RPMI7951 (cell line): ENCODE measurements at places on chromosomes 3 and 15.

- no peak for DNase-seq
Measured at GRCh38 chr15:42691308-42691707, 45.6 kb downstream of the CDAN1 start.

- peak; percentile 13 for DNase-seq
Measured at GRCh38 chr15:95770196-95770595, 560.3 kb upstream of the NR2F2 start.

- DNase-seq = peak; percentile 74
Measured at GRCh38 chr15:101664303-101664913, 12.2 kb upstream of the TM2D3 start.

DNA sequence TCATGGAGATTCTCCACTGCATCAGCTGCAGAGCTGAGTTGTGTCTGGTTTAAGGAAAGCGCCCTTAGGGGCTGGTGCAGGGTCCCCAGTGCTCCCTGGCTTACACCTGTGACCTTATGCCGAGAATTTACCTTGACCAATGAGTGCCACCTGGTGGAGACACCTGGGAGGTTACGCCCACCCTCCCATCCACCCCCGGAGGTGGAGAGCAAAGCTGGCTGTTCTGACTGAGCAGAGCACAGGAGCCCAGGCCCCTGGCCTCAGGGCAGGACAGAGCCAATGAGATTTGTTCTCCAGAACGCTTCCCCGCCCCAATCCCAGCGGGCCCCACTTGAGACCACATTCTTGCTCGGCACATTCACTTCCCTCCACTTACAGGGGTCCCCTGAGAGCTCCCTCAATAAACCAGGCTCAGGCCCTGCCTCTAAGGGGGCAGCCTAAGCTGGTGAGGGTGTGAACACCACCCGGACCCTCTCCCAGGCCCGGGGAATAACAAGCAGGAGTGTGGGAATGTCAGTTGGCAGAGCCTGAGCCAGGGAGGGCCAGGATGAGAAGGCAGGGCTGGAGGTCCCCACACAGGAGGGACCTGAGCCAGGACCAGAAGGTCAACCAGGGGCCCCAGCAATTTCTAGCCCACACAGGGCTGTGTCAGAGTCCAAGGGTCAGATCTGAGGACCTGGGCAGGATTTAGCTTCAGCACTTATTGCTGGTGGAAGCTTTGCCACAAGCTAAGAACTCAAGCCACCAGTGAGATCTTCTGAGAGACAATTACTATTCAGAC, 117.1 kb downstream of the TPRA1 start:
- DNase-seq = no peak

DNA sequence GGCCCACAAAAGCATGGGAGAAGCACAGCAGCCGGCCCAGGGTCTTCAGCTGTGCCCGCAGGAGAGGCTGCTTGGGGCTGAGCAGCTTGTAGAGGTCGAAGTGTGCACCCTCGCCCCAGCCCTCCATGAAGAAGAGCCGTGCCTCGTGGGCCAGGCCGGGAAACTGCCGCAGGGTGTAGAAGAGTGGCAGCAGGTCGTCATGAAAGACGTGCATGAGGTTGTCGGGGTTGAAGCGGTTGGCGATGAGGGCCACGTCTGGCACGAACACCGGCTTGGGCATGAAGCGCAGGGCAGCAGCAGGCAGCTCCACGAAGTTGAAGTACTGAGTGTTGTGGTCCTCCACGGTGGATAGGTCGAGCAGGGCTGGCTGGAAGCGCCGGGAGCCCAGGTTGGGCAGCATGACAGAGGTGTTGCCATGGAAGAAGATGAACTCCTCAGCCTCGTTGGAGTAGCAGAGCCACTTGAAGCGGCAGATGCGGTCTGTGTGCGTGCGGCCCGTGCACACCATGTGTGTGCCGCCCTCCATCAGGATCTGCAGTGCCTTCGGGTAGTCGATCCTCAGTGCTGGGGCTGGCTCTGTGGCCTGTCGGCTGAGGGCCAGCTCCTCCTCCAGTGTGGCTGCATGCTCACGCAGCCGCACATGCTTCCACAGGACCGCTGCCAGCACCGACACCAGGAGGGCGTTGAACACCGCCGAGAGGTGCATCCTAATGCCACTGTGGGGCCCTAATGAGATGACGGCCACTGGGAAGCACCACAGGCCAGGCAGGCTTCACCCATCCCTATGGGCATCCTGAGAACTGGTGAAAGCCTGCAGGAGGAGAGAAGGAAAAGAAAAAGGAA, 24.9 kb downstream of the POMGNT2 start:
- no peak for DNase-seq

DNA sequence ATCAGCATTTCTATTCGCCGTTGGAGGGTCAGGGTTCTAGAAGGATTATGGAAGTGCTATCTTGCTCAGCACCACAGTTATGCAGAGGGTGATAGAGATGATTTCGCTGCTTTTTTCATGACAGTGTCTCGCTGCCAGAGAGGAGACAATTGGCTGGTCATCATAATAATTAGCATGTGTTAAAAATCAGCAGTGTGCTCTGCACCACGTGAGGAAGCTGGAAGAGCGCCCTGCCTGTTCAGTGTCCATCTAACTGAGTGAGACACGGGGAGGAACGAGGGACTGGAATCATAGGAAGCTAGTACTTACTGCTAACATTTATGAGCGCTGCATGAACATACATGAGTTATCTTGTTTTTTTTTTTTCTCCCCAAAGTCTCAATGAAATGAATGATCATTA, 116.2 kb upstream of the PLAAT1 start:
- DNase-seq = no peak

- DNase-seq = no peak
Measured at GRCh38 chr3:17972959-17973906, 230.8 kb upstream of the TBC1D5 start.

DNA sequence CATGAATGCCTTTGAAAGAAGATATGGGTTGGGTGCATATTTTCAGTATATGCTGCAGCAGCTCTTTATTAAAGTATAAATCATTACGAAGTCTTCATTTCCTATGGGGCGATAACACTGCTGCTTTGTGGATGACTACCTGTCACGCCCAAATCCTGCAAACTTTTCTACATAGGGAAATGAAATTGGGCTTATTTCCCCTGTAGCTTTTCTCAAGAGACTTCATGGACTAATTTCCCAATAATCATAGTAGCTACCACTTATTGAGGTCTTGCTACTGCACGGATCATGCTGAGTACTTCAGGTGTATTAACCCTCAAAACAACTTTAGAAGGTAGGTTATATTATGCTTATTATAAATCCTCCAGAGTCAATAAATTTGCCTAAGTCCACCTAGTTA, 8.0 kb downstream of the TGFBR2 start:
- no peak for DNase-seq

- DNase-seq = peak; percentile 99
Measured at GRCh38 chr3:54882129-54882833, 45.6 kb downstream of the LRTM1 start.

GRCh38 chr3:42012383-42012934, 50.6 kb upstream of the ULK4 start:
- no peak for DNase-seq

- DNase-seq = no peak
Measured at GRCh38 chr3:126111126-126111551, 27.2 kb upstream of the SLC41A3 start.

- peak; percentile 67 for DNase-seq
Measured at GRCh38 chr3:132253262-132253878, 63.8 kb upstream of the ACP3 start.

- DNase-seq = no peak
Measured at GRCh38 chr3:144636833-144637232, 665.2 kb downstream of the DIPK2A start.

DNA sequence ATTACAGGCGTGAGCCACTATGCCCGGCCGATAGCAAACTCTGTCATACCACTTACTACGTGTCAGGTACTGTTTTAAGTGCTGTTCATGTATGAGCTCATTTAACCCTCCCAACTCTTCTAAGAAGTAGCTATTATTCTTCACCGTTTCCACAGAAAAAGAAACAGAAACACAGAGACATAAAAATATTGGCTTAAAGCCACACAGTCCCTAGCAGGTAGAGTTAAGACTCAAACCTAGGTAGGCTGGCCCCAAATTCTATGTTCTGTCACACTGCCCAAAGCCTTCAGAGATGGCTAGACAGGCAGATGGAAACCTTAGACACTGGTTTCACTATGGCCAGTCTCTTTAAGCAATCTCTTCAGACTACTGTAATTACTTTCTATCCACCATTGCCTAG, 149.8 kb upstream of the KCNMB2 start:
- DNase-seq = no peak

DNA sequence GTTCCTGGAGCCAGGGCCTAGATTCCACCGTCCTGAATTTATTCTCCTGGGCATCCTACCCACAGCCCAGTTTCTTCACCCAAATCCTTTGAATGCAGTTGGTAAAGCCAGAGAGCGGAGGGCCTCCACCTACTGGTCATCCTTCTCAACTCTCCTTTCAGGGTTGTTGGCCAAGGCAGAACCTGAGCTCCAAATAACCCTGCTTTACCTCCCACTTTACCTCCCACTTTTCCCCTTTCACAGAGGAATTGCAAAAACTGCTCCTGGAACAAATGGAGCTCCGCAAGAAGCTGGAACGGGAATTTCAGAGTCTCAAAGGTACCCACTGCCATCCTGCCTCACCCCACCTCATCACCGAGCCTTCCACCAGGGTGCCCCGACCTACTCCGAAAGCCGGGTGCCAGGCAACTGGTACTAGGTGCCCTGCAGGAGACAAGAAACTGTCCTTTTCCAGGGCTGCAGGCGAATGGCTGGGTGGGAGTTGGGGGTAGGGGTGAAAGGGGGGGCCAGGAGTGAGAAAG, 6.8 kb downstream of the SKOR1 start:
- DNase-seq = peak; percentile 39

DNA sequence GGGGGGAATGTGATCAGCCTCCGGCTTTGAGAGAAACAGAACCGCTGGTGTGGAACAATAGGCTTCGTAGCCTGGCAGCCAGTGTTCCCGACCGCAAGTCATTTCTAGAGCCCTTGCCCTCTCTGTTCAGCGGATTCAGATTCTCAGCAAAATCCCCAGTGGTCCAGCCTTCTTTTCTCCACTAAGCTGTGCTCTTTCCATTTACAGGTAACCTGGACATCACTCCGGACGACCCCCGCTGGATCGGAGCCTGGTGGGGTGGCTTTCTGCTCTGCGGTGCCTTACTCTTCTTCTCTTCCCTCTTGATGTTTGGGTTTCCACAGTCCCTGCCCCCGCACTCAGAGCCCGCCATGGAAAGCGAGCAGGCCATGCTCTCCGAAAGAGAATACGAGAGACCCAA, 250.6 kb downstream of the SLCO3A1 start:
- DNase-seq = no peak

GRCh38 chr15:42796955-42797782, 60.2 kb upstream of the CDAN1 start:
- DNase-seq = no peak

DNA sequence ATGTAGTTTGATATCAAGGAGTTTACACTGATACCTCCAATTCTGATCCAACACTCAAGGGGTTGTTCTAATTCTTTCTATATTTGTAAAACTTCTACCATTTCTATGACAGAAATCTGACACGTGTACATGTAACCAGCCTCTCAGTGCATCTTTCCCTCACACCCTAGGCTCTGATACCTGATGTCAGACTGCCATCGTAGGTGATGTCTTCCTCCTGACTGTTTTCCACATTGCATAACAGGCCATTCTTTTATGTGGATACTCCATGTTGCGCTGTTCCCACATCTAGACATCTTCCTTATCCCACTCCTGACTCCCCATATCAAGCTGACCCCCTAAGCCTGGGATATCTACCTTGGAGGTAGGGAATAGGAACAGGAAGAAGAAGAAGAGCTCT, 159.1 kb downstream of the FNDC3B start:
- DNase-seq = no peak

- no peak for DNase-seq
Measured at GRCh38 chr3:179247289-179248015, 3.5 kb downstream of the KCNMB3 start.

- DNase-seq = no peak
Measured at GRCh38 chr15:56098195-56098863, 104.9 kb upstream of the NEDD4 start.

DNA sequence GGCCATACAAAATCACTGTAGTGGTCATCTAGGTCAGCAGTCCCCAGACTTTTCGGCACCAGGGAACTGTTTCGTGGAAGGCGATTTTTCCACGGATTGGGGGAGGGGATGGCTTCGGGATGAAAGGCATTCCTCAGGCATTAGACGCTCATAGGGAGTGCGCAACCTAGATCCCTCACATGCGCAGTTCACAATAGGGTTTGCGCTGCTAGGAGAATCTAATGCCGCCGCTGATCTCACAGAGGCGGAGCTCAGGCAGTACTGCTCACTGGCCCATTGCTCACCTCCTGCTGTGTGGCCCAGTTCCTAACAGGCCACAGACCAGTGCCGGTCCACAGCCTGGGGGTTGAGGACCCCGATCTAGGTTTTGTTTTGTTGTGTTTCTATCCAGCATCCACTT, 200.1 kb downstream of the SLC9A9 start:
- DNase-seq = no peak

GRCh38 chr3:47780741-47781684, 680 bp downstream of the SMARCC1 start:
- peak; percentile 40 for DNase-seq

DNA sequence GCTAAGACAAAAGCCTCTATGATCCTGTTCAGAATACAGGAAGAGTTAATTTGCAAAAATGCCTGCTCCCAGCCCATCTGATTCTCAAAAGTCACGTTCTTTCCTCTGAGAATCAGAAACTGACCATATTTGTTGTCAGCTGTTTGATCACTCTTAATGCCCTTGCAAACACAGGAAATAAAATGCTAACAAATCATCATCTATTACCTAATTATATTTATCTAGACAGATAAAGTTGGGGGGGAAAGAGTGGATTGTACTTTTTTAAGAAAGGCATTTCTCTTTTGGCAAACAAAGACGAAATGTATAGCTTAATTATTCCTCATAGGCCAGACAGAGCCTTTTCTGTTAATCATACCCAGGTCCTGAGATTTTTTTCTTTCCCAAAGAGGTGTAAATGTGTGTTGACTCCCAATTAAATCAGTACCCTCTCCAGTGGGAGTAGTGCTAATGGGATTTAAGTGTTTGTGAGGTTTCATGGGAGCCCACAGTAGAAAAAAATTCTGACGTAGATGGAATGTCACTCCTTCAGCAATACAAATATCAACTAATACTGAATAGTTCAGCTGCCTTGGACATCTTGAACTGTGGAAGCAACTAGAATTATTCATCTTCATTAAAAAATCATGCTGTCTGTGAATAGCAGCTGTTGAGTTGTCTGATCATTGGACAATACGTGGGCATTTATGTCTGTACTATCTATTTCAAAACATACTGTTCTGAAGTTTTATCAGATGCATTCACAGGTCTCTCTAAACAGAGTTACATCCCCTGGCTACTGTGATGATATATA, 22.5 kb upstream of the BNIP2 start:
- no peak for DNase-seq
